ENCODE measurements at places on chromosomes 12 and 14.
A peak's percentile ranks its signal among the peaks of the same experiment; 100 is the strongest.

GRCh38 chr12:64915242-64915641, 90.8 kb downstream of the TBC1D30 start:
- no peak for DNase-seq

- no peak for DNase-seq
These were observed 34.4 kb upstream of the EGLN3 start for GRCh38 chr14:33985242-33985641.

DNA sequence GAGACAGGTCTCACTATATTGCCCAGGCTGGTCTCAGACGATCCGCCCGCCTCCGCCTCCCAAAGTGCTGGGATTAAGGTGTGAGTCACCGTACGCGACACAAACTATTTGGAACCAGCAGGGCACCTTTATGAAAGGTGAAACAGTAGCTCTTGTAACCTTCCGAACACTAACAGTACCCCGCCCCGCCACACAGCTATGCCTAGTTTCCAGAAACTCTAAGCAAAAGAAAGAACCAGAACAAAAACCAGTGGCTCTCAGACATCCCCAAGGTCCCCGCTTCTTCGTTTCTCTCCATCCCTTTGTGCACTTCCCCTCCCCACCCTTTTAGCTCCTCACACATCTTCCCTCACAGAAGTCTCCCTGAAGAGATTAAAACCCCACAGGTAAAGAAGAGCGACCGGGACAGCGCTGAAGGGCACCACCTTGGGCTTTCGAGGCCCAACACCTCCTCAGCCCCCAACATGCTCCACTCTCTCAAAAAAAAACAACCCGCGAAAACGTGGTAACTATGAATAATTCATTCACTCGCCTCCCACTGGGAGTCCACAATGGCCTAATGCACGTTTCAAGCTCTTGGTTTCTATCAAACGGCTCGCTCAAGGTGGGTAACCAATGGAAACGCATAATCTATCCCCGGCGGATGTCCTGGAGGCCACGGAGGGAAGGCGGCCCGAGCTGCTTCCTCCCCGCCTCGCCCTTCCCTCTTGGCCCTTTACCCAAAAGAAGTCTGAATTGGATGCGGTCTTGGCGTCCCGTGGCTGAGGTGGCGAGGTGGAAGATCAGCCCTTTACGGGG, 877 bp downstream of the BAG5 start:
- DNase-seq: peak; percentile 54

DNA sequence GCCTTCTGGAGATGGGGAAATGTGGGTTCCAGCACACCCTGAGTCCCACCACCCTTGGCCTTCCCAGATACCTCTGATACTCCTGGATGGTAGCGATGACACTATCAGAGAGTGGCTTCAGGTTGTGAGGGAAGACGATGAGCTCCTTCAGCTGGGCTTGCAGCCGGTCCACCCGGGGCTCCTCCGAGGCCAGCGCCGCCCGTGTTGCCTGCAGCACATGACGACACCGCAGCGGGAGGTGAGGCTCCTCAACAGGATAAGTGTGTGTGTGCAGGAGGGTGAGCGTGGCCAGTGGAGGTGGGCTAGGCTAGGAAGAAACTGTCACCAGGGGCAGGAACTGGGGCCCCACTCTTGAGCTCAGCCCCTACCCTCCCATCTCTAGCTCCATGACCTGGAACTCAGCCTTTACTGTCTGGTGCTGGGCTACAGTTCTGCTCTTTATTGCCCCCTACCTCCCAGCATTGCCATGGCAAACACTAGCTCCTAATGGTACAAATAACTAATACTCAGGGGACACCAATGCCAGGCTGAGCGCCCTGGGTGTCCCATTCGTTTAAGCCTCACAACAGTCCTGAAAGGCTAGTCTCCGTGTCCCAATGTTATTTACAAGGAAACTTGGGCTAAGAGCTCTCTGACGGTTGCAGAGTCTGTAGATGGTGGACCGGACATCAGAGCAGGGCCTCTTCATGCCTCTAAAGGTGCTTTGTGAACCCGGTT, 64.1 kb downstream of the SYNE3 start:
- DNase-seq: peak; percentile 29

DNA sequence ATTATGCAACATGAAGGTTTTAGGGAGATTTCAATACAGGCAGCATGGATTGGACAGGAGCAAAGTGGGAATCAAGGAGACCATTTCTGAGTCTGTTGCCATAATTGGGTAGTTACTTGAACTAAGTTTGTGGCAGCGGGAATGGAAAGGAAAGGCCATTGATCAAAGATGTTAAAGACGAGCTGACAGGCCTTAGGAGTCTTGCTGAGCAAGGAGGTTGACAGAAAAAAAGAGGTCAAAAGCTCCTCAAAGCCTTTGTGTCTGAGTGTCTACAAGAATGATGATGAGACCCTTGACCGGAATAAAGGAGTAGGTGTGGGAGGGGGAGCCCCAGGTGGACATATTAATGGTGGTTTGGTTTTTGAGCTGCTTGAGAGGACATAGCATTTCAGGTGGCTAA, 9.4 kb downstream of the PLEKHA5 start:
- DNase-seq: no peak

DNA sequence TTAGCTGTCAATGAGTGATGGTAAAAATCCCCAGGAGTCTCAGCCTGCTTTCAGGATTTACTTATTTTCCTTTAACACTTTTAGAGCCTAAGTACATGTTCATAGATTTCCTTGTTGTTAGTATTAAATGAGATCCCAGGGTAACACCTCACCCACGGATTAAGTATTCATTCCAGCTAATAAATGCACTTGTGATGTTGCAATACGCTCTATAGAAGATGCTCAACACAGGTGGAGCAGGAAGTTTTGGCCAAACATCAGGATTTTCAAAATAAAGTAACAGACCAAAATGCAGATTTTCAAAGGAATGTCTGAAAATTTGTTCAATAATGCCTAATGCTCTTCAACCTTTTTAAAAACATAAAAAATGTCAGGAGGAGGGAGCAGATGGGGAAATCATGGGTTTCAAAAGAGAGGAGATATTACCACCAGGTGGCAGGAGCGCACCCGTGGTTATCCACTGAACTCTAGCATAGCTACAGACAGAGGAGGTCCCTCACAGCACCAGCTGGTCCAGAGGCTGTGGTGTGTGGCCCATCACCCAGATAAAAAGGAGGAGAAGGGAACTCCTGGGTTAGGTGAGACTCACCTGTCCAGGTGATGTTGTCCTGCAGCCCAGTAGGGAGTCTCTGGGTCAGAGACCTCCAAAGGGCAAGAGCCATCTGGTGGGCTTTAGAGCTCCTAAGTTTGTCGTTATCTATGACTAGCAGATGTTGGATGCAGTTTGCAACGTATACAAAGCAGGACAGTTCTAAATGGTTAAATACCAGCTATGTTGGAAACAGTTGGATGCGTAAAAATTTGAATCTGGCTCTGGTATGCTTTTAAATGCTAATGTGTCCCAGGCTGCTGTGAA, 1158.4 kb upstream of the TMEM132C start:
- peak; percentile 81 for DNase-seq

- DNase-seq: no peak
These were observed 100.0 kb downstream of the PIWIL1 start for GRCh38 chr12:130437555-130438242.

- peak; percentile 49 for DNase-seq
These were observed 547 bp upstream of the PYGL start for GRCh38 chr14:50944647-50945413.

- no peak for DNase-seq
These were observed 45.7 kb upstream of the PDZRN4 start for GRCh38 chr12:41142376-41142775.

DNA sequence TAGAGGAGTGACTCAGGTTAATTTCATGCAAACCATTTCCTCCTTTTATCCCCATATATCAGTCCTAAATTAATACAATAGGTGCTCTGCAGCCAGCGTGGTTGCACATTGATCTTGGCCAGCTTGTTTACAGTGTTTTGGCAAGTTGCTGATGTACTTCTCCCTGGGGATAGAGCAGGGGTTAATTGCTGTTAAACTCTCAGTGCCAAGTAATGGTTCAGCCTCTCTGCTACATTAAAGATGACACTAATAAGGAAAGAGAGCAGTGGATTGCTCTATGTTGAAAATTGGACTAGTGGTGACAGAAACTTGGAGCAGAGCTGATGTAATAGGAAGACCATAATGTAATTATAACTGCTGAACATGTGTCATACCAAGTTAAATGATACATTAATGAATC, 717.5 kb downstream of the RERGL start:
- no peak for DNase-seq

DNA sequence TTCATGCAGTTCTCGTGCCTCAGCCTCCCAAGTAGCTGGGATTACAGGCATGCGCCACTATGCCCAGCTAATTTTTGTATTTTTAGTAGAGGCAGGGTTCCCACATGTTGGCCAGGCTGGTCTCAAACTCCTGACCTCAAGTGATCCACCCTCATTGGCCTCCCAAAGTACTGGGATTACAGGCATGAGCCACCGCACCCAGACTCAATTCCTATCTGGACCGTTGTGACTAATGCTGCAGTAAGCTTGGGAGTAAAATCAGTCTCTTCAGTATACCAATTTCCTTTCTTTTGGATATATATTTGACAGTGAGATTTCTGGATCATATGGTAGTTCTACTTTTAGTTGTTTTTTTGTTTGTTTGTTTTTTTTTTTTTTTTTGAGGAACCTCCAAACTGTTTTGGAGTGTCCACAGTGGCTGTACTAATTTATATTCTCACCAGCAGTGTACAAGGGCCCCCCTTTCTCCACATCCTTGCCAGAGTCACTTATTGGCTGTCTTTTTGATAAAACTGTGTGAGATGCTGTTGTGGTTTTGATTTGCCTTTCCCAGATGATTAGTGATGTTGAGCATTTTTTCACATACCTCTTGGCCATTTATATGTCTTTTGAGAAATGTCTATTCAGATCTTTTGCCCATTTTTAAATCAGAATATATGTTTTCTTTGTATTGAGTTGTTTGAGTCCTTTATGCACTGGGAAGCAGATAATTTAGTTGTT, 37.3 kb upstream of the EVL start:
- no peak for DNase-seq

GRCh38 chr12:129862561-129863175, 41.2 kb downstream of the TMEM132D start:
- DNase-seq: no peak

DNA sequence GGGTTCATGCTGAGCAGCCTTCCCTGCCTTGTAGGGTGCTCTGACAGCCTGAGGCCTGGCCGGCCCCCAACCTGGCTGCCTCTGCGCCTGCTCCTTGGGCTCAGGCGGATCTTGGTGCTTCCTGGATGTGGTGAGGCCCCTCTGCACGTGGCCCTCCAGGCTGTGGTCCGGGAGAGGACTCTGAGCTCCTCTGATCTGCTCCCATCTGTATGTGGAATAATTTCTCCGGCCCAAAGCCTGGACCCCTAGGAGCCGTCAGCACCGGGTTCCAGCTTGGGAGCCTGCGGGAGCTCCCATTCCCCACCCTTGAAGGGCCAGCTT, 21.3 kb upstream of the EIF2B2 start:
- DNase-seq: no peak

- DNase-seq: peak; percentile 70
These were observed 179.2 kb upstream of the DCN start for GRCh38 chr12:91361864-91362263.

DNA sequence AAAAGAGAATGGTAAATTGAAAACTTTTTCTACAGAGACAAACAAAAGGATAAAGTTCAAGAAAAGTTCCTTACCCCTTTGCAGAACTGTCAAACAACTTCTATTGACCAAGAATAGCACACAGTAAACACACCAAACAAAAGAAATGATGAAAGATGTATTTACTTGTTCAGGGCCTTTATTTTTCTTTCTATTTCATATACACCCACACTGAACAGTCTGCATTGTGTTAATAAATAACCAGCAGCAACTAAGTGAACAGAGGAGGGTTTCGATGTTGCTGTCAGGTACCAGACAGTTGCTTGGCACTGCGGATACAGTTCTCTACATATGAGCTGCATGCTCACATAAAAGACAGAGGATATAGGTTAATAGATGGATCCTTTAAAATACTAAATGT, 122.1 kb downstream of the SOX5 start:
- DNase-seq: no peak

DNA sequence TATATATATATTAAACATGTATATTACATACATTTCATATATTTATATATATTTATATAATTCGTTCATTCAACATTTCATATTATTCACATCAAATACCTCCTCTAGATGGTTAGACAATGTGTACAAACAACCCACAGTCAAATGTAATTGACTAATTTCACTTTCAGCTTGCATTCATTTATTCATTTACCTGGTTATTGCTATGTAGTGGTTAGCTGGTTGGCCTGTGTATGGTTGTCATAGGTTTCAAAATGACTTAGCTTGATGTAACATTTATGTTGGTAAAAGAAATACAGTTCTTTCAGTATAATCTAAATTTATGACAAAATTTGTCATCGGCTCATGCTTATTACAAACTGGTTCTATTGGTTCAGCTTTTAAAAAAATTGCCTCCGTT, 389 bp downstream of the OR4K13 start:
- no peak for DNase-seq

- DNase-seq: peak; percentile 41
These were observed 96.5 kb downstream of the BCAT1 start for GRCh38 chr12:24852420-24852819.

- no peak for DNase-seq
These were observed 15.0 kb upstream of the MGP start for GRCh38 chr12:14900521-14901227.

GRCh38 chr14:83163016-83163415, 1629.4 kb upstream of the SEL1L start:
- no peak for DNase-seq

GRCh38 chr12:10136637-10137205, 6.7 kb upstream of the CLEC7A start:
- DNase-seq: no peak

DNA sequence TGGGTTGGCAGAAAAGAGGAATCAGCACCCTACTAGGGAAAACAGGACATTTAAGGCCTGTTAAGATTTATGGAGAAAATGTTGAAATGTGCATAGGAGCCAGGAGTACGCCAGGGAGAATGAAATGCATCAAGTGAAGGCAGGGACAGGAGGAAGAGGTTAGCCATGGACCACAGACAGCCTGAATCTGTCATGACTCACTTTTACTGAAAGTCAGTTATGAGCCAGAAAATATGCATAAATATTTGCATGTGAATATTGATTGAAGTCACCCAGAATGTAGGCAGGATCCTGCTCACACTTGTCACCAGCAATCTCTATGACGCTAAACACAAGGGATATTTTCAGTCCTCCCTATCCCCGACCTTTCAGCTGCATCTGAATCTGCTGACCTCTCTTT, 25.1 kb upstream of the CDK17 start:
- DNase-seq: no peak

DNA sequence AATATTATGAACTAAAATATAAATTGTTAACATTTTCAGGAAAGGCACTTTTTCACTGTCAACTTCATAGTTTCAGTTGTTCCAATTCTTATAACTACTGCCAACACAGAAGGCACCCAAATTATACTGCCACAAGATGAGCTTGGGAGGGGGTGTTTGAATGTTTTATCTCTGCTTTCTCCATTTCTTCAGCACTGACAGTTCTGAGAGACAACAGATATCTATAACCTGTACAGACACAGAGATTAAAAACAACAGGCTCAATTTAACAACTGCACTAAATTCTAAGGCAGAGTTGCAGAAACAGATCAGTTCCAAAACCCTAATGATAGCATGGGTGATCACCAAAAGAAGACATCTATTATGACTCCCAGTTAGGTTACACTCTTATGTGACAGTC, 12.8 kb downstream of the SCAF11 start:
- no peak for DNase-seq

Measured in ACHN (cell line).